ENCODE measurements at places on chromosomes 16 and 17.

- no peak for DNase-seq
These were observed 154.2 kb downstream of the PITPNC1 start for GRCh38 chr17:67531291-67531690.

DNA sequence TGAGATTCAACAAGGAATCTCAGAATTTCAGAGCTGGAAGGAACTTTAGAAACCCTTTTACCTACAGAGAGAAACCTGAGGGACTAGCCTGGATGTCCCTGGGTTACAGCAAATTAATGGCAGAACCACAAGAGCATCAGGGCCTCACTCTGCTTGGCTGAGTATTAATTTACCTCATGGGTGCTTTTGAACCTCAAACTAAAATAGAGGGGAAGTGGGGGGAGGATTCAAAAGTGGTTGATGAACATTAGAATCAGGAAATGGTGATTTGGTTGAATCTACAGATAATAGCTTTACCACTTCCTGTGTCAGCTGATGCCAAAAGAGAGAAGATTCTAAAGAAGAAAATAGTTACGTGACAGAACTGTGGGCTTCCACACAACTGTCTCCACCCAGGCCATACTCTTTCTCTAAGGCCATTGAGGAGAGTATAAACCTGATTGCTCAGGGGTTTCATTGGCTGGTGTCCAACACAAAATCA lies 11.3 kb upstream of the SKAP1 start:
- DNase-seq = no peak

- no peak for DNase-seq
These were observed 63.7 kb upstream of the SIAH1 start for GRCh38 chr16:48448841-48449481.

- peak; percentile 70 for DNase-seq
These were observed 32.7 kb downstream of the CDK5RAP3 start for GRCh38 chr17:48003417-48004151.

DNA sequence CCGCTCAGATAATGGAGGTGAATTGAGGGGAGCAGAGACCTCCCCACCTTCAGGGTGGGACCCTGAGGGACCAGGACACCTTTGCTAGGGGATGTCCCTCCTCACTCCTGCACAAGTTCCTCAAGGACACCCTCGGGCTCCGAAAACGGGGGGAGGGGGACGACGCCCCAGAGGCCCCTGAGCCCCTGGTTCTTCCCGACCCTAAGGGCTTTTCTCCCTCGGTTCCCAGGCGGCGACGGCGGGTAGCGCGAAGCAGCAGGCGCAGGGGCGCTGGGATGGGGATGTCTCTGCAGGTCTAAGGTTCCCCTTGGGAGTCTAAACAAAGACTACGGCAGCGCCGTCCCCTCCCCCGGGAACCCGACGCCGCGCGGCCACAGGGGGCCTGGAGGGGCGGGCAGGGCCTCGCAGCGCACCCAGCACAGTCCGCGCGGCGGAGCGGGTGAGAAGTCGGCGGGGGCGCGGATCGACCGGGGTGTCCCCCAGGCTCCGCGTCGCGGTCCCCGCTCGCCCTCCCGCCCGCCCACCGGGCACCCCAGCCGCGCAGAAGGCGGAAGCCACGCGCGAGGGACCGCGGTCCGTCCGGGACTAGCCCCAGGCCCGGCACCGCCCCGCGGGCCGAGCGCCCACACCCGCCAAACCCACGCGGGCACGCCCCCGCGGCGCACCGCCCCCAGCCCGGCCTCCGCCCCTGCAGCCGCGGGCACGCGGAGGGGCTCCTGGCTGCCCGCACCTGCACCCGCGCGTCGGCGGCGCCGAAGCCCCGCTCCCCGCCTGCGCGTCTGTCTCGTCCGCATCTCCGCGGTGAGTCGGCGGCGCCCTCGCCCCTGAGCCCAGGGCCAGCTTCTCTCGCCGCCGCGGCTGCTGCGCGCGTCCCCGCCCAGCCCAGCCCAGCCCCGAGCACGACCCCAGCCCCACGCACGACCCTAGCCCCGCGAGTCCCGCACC lies 36.7 kb upstream of the NDRG4 start:
- no peak for DNase-seq

- no peak for DNase-seq
These were observed 145.8 kb downstream of the IRX3 start for GRCh38 chr16:54140788-54141136.

DNA sequence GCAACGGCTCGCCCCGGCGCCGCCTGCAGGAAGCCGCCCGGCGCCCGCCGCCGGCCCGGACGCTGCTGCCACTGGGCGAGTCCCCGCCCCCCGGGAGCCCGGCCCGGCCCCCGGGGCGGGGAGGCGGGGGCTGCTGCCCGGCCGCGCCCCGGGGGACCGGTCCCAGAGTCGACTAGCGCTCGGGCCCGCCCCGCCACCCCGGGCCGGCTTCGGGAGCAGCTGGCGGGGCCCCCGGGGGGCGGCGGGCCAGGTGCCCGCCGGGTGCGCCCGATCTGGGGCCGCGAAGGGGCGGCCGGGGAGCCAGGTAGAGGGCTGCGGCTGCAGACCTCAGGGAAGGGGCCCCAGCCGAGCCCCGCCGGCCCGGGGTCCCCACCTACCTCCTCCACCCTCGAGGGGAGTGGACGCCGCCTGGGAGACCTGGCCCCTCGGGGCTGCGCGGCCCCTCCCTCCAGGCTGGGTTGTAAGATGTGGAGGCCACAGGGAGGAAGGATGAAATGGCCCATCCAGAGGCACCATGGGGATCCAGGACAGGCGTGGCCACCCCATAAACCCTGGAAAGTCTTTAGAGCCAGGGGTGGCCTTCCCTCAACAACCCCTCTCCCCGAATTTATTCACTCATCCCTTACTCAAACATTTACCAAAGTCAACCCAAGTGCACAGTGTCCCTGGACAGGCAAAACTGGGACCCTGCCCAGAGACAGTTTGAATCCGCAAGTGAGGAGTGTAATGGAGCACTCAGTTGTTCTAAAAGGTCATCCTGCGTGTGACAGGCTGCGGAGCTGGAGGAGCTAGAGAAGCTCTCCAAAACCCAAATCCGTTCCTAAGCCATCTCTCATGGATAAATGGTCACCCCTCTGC lies at the start of gene CDYL2:
CDYL2 (minus strand) TSS at position 73 of the 858 bp plus-strand sequence. CDS start 425 bp downstream, outside the sequence.
- peak; percentile 71 for DNase-seq

DNA sequence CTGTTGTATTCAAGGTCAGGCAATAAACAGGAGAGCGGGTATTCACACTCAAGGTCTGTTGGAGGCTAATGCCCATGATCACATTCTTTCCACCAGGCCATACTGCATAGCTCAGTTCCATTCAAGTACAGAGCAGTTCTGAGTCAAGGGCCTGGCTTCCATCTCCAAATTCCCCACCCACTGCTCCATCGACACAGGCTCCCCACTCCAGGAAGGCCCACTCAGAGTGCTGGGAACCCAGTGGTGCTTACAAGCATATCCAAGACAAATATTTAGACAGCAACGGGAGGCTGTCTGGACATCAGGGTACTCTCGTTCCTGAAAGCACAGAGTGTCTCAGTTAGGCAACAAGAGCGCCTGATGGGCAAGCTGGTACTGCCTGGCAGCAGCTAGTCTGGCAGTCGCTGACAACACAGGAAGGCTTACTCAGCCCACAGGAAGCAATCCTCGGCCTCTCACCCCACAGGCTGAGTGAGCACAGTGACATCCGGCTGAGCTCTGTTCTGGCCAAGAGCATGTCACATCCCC lies 40.9 kb downstream of the RFFL start:
- DNase-seq = peak; percentile 81

DNA sequence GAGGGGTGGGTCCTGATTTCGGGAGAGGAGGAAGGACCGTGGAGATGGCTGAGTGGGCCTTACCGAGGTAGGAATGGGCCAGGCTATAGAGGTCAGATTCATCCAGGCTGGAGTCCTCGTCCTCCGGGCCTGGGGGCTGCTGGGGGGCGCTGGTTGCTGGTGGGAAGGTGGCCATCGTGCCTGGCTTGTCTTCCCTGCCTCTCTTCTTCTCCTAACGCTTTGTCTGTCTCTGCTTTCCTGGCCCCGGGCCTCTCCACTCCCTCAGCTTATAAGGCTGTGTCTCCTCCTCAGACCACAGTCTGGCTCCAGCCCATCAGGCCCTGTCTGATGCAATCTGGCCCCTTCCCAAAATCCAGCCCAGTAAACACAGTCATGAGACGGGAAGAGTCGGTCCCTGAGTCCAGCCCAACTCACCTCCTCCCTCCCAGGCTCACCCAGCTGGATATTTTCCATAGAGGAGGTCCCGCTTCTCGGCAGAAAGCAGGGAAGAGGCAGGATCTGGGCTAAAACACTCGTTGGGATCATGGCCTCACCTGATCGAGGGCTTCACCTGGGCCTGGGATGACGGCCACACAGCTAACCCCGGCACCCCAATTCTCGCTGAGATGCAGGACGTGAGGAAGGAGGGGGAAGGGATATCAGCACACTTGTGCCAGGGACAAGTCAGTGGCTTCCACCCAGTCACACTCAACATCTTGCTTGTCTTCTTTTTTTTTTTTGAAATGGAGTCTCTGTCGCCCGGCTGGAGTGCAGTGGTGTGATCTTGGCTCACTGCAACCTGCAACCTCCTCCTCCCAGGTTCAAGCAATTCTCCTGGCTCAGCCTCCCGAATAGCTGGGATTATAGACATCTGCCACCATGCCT lies at the start of gene NUPR1:
NUPR1 (minus strand) TSS at position 242 of the 864 bp plus-strand sequence; CDS start at position 175, 67 bp downstream.
- peak; percentile 98 for DNase-seq

All from fibroblast of skin of scalp (primary cell).